ENCODE measurements at places on chromosomes 1 and 21.

DNA sequence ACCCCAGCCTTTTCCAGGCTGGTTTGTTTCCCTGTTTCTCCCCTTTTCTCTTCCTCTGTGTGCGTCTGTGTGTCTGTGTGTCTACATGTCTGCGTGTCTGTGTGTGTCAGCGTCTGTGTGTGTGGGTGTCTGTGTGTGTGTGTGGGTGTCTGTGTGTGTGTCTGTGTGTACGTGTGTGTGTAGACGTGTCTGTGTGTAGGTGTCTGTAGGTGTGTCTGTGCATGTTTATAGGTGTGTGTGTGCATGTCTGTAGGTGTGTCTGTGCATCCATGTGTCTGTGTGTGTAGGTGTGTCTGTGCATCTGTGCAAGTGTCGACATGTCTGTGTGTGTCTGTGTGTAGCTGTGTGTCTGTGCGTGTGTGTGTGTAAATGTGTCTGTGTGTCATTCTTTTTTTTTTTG, 3.3 kb downstream of the TTLL10 start:
- DNase-seq, result no peak

DNA sequence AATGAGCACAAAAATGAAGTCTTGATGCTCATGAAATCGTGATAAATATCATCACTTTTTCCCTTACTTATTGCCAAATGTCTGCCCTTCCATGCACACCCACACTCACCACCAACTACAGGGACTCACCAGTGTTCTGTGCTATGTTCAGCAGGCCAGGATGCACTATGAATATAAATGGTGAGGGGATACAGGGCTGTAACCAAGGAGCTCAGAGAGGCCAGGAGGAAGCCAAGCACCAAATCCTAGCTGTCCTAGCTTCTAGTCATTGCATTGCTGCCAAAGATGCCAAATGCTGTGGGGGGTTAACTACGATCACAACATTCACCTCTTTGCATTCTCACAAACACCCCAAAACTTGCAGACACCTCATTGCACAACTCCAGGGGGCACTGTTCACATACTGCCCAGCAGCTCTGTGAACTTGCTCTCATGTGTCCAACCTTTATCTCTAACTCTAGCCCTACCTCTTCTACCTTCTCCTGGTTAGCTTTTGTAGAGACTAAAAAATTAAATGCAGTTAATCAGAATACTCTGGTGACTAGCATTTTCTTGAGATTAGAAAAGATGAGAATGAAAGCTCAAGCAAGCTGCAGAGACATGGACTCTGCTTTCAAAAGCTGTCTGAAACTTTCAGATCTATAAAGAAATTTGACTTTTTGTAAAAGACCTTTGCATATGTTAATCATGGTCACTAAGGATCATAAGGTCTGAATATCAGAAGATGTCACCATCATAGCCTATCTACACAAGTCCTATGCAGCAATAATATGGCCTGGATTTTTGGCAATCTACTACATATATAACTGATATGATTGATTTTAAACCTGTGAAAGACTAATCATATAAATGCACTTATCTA, 13.9 kb upstream of the KIF14 start:
- DNase-seq, result no peak

DNA sequence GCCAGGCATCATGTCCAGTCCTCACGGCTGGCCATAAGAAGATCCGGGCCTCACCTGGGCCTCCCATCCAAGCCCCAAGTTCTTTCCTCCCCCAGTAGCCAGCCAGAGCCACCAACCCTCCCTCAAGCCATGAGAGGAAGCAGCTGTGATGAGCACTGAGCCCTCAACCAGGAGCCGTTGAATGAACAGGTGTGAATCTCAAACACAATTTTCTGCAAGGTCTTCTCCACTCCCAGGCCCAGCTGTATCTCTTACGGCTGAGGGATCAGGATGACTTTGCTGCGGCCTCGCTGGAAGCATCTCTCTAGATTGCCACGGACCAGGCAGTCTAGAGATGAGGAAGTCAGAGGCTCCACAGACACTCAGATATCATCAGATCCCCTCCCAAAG, 9.8 kb upstream of the CLDN14 start:
- no peak for DNase-seq

- DNase-seq, result no peak
Measured at GRCh38 chr1:169236880-169237279, 130.4 kb downstream of the ATP1B1 start.

DNA sequence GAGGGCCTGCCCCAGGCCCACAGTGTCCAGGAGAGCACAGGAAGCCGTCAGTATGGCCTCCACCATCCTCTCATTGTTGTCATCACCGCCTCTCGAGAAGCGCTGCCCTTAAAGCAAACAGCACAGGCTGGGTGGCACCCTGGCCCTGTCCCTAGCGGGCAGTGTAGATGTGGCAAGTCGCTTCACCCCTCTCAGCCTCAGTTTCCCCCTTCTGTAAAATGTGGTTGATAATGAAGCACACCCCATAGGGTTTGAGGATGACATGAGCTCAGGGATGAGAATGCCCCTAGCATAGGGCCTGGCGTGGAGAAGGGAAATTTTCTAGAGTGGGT, 13.4 kb downstream of the PLA2G2F start:
- DNase-seq, result no peak

GRCh38 chr1:223835754-223836153, 10.0 kb downstream of the TP53BP2 start:
- peak; percentile 6 for DNase-seq

- DNase-seq, result no peak
Measured at GRCh38 chr1:21000245-21000594, 176.5 kb downstream of the EIF4G3 start.

DNA sequence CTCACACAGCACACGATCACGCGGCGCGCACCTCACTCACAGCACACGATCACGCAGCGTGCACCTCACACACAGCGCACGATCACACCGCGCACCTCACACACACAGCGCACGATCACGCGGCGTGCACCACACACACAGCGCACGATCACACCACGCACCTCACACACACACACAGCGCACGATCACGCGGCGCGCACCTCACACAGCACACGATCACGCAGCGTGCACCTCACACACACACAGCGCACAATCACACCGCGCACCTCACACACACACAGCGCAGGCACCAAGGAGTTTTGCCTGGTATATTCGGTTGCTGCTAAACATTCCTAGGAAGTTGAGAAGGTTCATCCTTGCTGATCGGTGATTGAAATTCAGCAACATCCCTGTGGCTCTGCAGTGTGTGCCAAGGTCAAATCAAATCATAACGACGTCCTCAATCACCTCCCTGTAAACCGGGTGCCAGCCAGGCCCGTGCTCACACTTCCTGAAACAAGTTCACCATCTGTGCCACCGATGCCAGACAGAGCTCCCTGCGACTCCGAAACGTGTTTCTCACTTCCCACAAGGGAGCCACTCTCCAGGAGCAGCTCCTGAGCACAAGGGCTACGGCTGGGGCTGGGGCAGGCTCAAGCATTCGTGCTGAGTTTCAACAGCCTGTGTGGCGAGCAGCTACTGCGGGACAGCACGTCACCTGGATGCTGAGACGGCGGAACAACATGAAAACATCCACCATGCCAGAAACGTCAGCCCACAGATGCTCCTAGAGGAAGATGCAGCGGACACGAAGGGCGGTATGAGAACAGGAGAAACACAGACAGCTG, 30.2 kb downstream of the WDR4 start:
- no peak for DNase-seq

- no peak for DNase-seq
Measured at GRCh38 chr21:45618287-45618686, 25.2 kb upstream of the PCBP3 start.

DNA sequence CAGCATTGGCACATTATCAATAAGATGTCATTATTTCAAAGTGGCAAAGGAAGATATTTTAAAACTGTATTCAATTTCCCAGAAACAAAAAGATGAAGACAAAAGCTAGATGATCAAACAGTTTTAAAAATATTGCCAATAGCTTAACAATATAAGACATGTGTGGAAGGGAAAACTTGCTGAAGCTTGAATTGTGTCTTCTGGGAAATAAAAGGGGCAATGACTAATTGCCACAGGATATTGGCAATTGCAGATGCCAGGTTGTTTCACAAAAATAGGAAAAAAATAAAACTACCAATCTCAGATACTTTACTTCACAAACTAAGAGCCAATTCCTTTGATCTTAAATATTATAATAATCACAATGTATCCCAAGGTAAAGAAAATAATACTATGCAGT, 679.8 kb upstream of the ADAMTS5 start:
- no peak for DNase-seq

DNA sequence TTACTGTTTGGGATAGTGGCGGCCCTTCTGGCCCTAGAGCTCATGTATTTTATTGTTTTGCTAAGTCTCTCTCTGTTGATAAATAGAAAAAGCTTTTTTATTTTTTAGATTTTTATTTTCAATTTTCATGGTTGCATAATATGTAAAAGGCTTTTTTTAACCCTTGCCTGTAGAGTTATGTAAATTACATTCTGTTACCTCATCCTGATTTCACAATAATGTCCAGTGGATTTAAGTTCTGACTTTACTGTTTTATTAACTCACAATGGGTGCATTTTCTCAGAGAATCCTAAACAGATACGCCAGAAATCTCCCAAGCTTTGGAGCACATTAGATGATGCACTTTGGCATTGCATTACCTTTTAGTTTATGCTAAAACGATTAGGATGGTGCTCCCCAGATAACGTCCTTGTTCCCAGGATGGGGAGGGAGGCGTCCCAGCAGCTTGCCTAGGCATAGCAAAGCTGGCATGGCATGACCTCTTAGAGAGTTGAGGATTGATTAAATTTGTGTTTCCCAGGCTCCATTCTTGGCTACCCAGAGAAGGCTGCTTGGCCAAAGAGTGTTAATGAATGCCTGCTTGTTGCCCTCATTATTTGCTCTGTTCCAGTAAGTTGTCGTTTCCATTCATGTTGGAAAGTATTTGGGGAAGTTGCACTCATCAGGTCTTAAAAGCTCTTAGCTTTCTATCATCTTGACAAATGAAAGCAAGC, 17.1 kb downstream of the UTP25 start:
- DNase-seq, result no peak

- DNase-seq, result peak; percentile 52
Measured at GRCh38 chr21:34707876-34708325, 39.1 kb downstream of the CLIC6 start.

- no peak for DNase-seq
Measured at GRCh38 chr1:9362488-9362887, 69.8 kb downstream of the SPSB1 start.

GRCh38 chr1:113072141-113072756, 749 bp upstream of the LRIG2 start:
- DNase-seq, result no peak

DNA sequence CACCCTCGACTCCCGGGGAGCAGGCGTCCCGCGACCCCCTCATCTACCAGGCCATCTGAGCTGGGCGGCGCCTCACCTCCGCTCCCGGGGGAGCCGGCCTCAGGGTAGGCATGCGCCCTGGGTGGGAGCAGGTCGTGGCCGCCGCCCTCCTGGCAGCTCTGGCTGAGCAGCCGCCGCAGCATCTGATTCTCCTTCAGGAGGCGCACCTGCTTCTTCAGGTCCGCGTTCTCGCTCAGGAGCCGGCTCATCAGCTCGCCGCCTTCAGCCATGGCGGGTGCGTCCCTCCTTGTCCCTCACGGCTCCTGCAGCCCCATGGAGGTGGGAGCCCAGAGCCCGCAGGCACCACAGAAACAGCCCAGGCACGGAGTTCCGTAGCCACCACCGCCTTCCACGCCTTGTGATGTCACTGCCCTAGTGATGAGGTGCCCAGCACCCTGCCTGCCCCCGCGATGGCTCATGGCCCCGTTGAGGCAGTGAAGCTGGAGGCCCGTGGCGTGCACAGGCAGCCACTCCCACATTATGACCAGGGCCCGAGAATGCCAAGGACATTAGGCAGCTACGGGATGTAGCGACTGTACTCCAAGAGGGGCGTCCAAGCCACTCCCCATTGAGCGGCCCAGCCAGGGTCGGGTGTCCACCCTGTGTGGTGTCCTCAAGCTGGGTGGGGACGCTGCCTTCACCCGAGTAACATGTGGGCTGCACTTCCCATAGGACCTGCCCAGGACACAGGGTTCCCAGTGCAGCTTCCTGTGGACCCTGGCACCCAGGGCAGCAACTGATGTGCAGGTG, 1.5 kb downstream of the SPATC1L start:
- no peak for DNase-seq

- no peak for DNase-seq
Measured at GRCh38 chr1:3924825-3925220, 24.8 kb upstream of the C1orf174 start.

- no peak for DNase-seq
Measured at GRCh38 chr1:192539297-192540092, 36.1 kb upstream of the RGS1 start.

- DNase-seq, result no peak
Measured at GRCh38 chr1:198481661-198482060, 58.8 kb downstream of the ATP6V1G3 start.

- DNase-seq, result no peak
Measured at GRCh38 chr1:63675420-63675931, 82.3 kb downstream of the PGM1 start.

GRCh38 chr21:16199539-16199938, 469.8 kb downstream of the USP25 start:
- DNase-seq, result no peak

GRCh38 chr1:4692437-4692836, 38.0 kb downstream of the AJAP1 start:
- DNase-seq, result no peak

DNA sequence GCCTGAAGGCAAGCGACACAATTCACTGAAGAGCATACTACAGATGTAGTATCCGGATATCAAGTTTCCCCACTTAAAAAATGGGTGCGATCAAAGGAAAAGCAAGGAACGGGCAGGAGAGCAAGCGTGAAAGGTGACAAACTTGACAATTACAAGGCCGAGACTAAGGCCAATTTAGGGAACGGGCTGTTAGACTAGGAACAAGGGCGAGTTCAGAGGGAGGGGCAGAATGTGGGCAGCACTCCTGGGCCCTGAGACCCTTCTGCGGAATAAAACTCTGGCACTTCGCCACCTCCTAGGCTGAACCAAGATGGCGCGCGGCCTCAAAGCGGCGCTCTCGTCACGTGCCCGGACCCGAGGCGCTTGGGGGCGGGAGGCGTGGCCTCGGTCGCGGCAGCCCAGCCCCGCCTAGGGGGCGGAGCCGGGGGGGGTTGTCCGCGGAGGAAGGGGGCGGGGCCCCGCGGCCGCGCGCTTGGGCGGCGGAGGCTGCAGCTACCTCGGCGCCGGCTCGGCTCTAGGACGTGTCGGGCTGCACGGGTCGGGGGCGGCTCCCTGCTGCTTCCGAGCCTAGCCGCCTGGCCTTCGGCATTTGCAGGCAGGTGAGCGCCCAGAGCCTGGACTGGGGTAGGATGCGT, at the start of gene PPFIA4:
PPFIA4 (plus strand) TSS at position 461 of the 635 bp plus-strand sequence. CDS start 12,518 bp downstream, outside the sequence.
- DNase-seq, result peak; percentile 88

DNA sequence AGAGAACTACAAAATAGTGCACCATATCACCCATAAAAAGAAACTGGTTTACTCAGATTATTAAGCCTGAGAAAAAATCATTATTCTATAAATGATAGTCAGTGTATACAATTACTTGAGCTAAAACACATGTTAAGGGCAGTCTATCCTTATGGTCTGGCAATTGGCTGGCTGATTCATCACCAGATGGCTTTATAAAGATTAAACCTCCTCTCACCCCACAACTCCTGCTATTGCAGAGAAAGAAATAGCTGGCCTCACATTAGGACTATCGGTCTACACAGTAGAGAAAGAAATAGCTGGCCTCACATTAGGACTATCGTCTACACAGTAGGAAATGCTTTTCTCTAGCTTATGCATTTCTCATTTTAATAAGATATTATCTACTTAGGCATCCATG, 21.2 kb downstream of the CEP170 start:
- no peak for DNase-seq

- DNase-seq, result no peak
Measured at GRCh38 chr1:49323925-49324540, 547.3 kb upstream of the BEND5 start.
